ENCODE measurements at places on chromosomes 3 and 15.

DNA sequence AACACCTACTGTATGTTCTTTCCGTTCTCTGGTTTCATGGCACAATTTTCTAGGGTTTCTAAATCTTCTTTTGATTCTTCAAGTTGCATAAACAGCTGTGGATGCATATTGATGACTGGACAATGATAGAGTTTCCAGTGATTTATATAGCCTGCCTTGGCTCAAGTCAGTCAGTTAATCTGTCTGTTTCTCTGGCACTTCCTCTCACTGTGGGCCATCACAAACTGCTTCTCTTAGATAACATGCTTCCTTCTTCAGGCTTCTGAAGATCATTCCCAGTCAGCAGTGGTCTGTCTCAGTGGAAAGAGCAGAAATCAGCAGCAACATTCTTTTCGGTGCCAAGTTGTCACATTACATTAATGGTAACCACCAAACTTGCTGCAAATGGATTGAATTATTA, 207.2 kb downstream of the RYR3 start:
- DNase-seq = no peak

DNA sequence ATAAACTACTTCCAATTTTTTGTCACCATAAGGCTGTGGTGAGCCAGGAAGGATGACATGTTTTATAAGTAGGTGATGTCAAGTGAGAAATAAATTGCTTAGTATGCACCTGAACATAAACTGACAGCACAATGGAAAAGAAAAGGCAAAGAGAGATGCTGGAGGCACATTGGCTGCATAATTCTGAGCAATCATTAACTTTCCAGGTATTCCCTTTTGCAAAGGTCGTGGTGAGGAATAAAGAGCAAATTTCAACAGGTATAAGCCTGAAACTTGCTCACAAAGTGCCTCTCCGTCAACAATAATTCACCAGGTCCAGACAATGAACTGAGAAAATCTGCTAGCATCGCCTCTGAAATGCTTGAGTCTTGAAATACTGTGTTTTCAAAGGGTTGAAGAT, 48.2 kb downstream of the ITGB5 start:
- no peak for DNase-seq

DNA sequence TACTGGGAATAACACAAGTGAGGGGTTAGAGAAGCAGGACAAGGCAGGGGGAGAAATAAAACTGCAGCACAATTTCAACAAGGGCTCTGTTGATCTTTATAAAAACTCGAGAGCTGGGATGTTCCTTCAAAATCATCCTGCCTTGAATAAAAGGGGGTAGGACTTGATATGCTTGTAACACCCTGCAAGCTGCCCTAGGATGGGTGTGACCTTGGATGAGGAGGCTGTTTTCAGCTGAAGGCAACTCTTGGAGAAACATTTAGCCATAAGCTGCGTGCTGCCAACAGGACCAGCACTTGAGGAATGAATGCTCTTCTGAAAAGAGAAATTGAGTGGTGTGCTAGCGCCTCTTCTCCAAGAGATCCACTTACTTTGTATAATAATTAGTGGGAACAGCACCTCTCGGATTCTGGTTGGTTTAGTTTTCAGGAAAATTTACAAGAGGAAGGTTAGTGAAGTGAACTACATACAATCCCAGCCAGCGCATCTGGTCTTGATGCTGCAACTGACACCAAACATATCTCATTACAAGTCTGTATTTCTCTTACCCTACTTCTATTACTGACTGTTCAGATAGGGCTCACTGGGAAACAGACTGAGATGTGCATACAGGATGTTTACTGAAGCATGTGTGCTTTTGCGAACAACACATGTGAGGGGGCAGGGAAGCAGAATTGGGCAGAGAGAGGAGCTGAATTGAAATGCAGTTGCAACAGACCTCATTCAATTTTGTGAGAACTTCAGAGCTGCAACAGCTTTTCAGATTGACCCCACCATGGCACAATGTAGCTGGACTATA, 643.0 kb upstream of the GOLIM4 start:
- DNase-seq = no peak

DNA sequence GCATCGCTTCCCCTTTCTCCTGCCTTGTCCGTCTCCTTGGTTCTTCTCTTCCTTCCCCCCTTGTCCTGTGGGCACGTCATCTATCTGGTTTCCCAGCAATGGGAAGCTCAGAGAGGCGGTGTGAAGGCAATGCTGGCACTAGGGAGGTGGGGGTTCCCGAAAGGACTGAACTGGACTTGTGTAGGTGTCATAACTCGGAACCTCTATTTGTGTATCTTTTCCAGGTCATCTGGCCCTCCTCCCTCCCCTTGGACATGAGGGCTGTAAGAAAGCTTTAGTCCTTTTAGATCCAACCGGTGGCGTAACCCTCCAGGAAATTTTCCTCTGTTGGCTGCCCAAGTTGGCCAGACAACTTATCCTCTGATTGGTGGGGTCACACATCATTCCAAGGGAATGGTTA, 231.5 kb upstream of the TLE3 start:
- DNase-seq = no peak

DNA sequence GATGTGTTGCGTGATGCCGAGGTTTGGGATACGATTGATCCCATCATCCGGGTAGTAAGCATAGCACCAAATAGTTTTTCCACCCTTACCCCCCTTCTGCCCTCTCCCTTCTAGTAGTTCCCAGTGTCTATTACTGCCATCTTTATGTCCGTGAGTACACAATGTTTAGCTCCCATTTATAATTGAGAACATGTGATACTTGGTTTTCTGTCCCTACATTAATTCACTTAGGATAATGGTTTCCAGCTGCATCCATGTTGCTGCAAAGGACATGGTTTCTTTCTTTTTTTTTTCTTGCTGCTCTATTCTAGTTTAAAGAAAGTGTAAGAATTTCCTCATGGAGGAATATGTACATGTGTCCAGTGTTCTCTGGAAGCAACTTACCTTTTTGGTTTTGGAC, 51.8 kb downstream of the NSUN3 start:
- DNase-seq = no peak

DNA sequence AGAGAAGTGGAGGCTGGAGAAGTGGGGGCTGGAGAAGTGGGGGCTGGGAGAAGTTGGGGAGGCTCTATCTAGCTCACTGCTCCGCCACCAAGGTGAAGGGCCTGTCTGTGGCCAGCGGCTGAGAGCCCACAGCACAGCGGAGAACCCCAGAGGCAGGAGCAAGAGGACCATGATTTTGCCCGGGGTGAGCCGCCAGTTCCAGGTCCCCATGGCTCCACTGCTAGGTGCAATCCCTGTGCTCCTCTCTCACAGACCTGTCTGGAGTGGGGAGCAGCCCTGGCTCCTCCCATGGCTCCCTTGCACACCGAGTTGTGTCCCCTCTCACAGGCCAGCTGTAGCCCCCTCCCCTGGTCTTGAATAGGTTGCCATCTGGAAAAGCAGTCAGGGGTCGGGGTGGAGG, 4.7 kb upstream of the NRROS start:
- no peak for DNase-seq

GRCh38 chr15:33125894-33126537, 68.5 kb downstream of the FMN1 start:
- DNase-seq = no peak

DNA sequence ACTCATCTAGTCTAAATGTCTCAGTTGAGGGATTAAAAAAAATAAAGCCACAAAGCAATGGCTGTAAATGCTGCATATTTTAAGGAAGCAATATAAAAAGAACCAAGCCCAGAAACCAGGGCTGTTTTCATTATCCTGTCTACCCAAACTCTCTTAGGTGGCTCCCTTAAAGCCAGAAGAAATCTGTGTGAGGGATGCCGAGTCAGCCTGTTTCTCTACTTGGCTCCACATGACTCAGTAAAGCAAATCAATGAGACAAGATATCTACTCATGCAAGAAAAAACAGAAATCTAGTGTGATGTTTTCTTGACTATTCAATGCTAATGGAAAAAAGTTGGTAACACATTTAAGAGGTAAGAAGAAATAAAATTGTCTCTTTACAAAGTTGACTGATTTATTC, 296.2 kb downstream of the ZBTB20 start:
- no peak for DNase-seq

All from T-helper 1 cell (primary cell).